CD4-positive, alpha-beta T cell treated with Interleukin-17A for 4 hours (primary cell): ENCODE measurements at places on chromosomes 11 and 22.

GRCh38 chr11:93225662-93226061, 27.9 kb upstream of the SLC36A4 start:
- no peak for DNase-seq

DNA sequence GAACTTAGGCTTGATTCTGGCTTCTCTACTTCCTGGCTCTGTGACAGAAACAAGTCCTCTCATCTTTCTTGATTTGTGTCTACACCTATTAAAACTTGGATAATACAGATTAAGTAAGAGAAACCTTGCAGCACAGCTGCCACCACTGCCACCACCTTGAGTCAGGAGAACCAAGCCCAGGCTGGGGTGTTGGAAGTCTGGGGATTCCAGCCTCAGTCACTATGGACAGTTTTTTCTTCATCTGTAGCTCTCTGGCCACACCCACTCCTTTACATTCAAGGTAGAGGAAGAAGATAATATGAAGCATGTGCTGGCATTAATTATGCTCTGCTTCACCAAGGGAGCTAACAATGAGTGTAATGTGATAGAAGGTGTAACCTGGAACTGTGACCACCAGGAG, 75.7 kb downstream of the RELT start:
- DNase-seq: no peak

DNA sequence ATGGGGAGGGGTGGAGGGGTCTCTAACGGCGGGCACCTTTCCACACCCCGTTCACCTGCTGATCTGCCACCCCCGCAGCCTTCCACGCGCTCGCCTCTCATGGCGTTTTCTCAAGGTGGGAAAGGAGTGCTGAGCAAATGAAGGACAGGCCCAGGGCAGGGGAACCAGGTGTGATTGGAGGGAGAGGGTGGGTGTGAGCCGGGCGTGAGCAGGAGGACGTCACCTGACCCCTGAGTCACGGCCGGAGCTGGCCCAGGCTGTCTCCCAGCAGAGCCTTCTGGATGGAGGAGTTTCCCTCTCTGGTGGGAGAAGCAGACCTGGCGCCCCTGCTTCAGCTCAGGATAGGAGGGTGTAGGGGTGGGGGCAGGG, 14.0 kb upstream of the ARHGAP8 start:
- no peak for DNase-seq

DNA sequence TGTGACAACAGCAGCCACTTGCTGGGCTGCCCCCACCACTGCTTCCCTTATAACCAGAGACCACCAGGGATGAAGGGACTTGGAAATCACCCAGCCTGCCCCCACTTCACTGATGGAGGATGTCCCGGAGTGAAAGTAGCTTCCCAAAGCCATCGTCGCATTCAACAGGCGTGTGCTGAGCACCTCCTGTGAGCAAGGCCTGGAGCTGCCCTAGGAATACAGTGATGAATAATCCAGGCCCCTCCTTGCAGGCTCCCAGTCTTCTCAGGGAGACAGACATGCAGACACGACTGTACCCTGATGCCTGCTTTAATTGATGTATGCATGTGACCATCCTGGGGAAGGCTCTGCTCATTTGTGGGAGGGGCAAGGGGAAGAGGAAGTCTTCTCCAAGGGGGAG, 22.6 kb downstream of the PTPN5 start:
- no peak for DNase-seq

DNA sequence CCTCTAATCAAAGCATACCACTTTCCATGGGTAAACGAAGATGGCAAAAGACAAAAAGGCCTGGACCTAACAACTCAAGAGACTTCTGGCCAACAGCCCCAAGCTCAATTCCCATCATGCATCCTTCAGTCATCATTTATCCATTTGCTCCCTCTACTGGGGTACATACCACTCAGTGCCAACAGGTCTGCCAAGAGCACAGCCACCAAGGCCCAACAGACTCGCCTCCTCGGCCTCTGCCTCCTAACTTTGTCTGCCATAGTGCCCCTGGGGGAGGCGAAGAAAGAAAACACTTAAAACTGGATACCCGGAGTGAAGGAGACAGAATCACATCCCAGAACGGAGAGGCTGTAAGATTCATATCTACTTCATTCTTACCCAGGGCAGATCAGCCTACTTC, 1.1 kb downstream of the HYOU1 start:
- DNase-seq: no peak

GRCh38 chr22:47292546-47293320, 530.3 kb downstream of the TBC1D22A start:
- no peak for DNase-seq

- DNase-seq: no peak
Observed at GRCh38 chr11:110305169-110306018, 9.0 kb upstream of the RDX start.

DNA sequence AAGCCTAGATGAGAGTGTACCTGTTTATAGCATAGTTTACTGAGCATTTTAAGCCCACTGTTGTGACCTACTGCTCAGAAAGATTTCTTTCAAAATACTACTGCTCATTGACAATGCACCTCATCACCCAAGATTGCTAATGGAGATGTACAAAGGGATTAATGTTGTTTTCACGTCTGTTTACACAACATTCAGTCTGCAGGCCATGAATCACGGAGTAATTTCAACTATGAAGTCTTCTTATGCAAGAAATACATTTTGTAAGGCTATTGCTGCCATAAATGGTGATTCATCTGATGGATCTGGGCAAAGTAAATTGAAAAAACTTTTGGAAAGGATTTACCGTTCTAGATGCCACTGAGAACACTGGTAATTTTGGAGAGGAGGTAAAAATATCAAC, 112.9 kb downstream of the KIF18A start:
- no peak for DNase-seq

- no peak for DNase-seq
Observed at GRCh38 chr11:97683733-97684132, 1293.9 kb downstream of the JRKL start.
